ENCODE measurements at places on chromosomes 6 and 20.

GRCh38 chr6:62891065-62891647, 320.1 kb upstream of the FKBP1C start:
- DNase-seq: no peak

GRCh38 chr20:62142252-62143080, 728 bp downstream of the PSMA7 start:
- no peak for DNase-seq

- no peak for DNase-seq
Measured at GRCh38 chr6:57044568-57044967, 1.9 kb upstream of the KIAA1586 start.

DNA sequence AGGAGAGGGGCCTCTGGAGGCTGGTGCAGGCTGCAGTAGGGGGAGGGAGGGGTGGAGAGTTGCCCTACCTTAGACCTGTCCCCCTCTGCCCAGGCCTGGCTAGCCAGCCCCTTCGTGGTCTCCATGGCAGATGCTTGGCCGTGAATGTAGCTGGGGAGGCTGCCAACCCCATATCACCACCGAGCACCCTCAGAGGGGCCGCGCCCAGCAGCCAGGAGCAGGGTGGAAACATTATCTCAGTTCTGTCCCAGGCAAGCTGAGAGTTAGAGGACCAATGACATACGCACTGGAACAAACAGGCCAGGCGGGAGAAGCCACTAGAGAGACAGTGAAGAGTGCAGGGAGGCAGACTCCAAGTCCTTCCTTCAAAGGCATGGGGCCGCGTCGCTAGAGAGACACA, 66.5 kb downstream of the LRFN2 start:
- DNase-seq: no peak

- DNase-seq: no peak
Measured at GRCh38 chr6:81722506-81723223, 29.8 kb downstream of the TENT5A start.

DNA sequence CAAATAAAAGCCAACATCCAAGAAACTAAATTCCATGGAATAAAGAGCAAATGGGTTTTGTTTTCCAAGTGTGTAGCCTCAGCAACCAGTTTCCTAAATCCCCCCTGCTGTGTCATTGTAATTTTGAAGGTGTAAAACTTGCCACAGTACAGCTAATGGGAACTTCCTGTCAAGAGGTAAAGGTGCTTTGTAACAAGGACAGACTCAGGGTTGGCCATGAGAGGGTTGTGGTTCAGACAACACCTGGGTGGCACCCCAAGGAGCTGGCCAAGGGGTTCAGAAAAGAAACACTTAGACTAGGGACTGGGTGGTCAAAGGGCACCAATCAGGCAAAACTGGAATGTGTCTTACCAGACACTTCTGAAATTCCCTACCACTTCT, 52.4 kb upstream of the LYRM2 start:
- DNase-seq: no peak

GRCh38 chr20:753136-753535, 15.2 kb downstream of the SLC52A3 start:
- no peak for DNase-seq

- DNase-seq: no peak
Measured at GRCh38 chr6:39769012-39769411, 23.2 kb upstream of the DAAM2 start.

Data from stimulated activated CD4-positive, alpha-beta T cell treated with anti-CD3 and anti-CD28 coated beads, Interleukin-1b, Interleukin-23, amount 100 ng/mL, for 24 hours (primary cell).